PC-9 (cell line): ENCODE measurements at places on chromosomes 11 and 22. TPM values are rescaled to one million over a fixed set of nuclear protein-coding genes. Genes with fewer than 3 reads are reported as not detected.

The OR5P2 gene
- total RNA-seq: 1.3 and 2.5 TPM in 2 replicates

The LRRC74B gene
- total RNA-seq: 0.25 TPM in 1 of 2 replicates, not detected in the other

The PGGHG gene
- total RNA-seq: 68.6 and 76.9 TPM in 2 replicates

The SCN3B gene
- total RNA-seq: not detected in 2 replicates

The JHY gene
- 4.6 and 6.2 TPM in 2 replicates for total RNA-seq

The DNAJB7 gene
- total RNA-seq: not detected in 2 replicates

The LRRN4CL gene
- total RNA-seq: 1.0 and 1.3 TPM in 2 replicates

The OR2AG1 gene
- not detected in 2 replicates for total RNA-seq

The TSPAN32 gene
- total RNA-seq: not detected in 2 replicates

The FKBP2 gene
- total RNA-seq: 84.2 and 93.2 TPM in 2 replicates

The PEX16 gene
- total RNA-seq: 35.8 and 48.6 TPM in 2 replicates

The KRTAP5-8 gene
- total RNA-seq: not detected in 2 replicates

The HSPB2 gene
- 0.28 and 0.80 TPM in 2 replicates for total RNA-seq

The CYB5R3 gene
- 97.6 and 106 TPM in 2 replicates for total RNA-seq

The MRGPRX3 gene
- total RNA-seq: not detected in 2 replicates

The OR8G1 gene
- total RNA-seq: not detected in 2 replicates

The OR4D5 gene
- total RNA-seq: not detected in 2 replicates

The P2RY2 gene
- total RNA-seq: 19.8 and 22.5 TPM in 2 replicates

The CRYBB3 gene
- total RNA-seq: 0.85 and 2.1 TPM in 2 replicates

The CEP126 gene
- total RNA-seq: 3.7 and 6.0 TPM in 2 replicates

The NRXN2 gene
- 0.10 TPM in 1 of 2 replicates, not detected in the other for total RNA-seq

The C22orf42 gene
- not detected in 2 replicates for total RNA-seq

The LRRC32 gene
- total RNA-seq: 0.53 TPM in 1 of 2 replicates, not detected in the other

The RFPL1 gene
- not detected in 2 replicates for total RNA-seq

The SLC37A2 gene
- 14.6 and 24.0 TPM in 2 replicates for total RNA-seq

The OR5B17 gene
- not detected in 2 replicates for total RNA-seq

The CHADL gene
- 0.63 and 0.74 TPM in 2 replicates for total RNA-seq

The UCP3 gene
- 2.0 and 2.4 TPM in 2 replicates for total RNA-seq

The PAMR1 gene
- total RNA-seq: 1.1 TPM in 2 replicates

The CHRM1 gene
- not detected in 2 replicates for total RNA-seq

The ALDH3B2 gene
- total RNA-seq: 4.8 and 9.8 TPM in 2 replicates
